Frontal cortex (tissue), 4 donors: ENCODE measurements at places on chromosomes 12 and 14. TPM values are rescaled to one million over a fixed set of nuclear protein-coding genes. Genes with fewer than 3 reads are reported as not detected.
A peak's percentile ranks its signal among the peaks of the same experiment; 100 is the strongest.

KRT79 gene
- not detected for total RNA-seq

DNA sequence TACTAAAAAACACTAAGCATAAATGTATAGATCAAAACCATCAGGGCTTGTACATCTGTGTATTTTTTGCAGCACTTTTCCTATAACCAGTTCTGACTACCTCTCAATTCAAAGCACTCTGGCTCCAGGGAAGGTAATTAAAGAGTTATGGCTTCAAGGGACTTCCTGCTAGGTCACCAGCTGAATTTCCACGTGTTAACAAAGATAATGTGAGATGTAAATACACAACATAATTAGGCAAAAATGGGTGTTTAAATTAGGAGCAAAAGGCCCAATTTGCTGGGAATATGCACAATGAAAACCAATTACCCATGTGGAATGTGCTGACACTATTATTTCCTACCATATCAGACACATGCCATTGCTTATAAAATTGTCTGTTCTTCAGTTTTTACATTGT lies 513.4 kb upstream of the FLRT2 start:
- DNase-seq, result no peak

DNA sequence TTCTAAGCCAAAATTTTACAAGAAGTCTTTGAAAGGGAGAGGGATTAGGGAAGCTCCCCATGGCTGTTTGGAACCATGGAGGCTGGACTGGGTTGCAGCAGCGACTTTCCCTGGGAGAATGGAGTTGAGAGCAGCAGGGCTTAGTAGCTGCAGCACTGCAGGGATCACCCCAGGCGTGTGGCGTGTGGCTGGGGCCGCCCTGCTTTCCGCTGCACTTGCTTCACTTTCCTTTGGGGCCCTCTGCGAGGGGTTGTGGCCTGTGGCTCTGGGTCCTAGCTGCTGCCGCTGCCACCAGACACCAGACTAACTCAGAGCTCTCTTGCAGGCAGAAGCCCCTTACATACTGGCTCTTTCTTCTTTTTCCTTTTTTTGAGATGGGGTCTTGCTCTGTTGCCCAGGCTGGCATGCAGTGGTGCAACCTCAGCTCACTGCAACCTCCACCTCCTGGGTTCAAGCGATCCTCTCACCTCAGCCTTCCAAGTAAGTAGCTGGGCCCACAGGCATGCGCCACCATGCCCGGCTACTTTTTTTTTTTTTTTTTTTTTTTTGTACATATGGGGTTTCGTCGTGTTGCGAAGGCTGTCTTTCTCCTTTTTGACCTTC lies 25.4 kb downstream of the CCDC62 start:
- no peak for DNase-seq

GRCh38 chr14:89615421-89615820 lies 198.4 kb upstream of the FOXN3 start:
- no peak for DNase-seq

DNA sequence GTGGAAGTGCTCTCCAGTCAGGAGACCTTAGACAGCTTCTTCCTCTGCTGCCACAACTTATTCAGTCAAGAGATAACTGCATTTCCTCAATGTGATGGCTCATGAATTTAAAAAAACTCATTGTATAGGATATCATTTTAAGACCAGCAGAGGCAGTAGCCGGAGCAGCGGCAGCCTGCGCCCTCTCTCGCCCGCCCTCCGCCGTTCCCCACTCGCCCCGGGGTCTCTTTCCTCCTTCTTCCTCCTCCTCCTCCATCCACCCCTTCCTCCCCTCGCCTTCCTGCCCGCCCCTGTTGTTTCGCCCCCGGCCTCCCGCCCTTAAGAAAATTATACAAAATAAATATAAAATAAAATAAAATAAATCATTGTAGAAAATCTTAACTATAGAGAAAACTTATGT lies 687.6 kb downstream of the FLRT2 start:
- DNase-seq, result no peak

AMHR2 gene
- total RNA-seq, result not detected

DNA sequence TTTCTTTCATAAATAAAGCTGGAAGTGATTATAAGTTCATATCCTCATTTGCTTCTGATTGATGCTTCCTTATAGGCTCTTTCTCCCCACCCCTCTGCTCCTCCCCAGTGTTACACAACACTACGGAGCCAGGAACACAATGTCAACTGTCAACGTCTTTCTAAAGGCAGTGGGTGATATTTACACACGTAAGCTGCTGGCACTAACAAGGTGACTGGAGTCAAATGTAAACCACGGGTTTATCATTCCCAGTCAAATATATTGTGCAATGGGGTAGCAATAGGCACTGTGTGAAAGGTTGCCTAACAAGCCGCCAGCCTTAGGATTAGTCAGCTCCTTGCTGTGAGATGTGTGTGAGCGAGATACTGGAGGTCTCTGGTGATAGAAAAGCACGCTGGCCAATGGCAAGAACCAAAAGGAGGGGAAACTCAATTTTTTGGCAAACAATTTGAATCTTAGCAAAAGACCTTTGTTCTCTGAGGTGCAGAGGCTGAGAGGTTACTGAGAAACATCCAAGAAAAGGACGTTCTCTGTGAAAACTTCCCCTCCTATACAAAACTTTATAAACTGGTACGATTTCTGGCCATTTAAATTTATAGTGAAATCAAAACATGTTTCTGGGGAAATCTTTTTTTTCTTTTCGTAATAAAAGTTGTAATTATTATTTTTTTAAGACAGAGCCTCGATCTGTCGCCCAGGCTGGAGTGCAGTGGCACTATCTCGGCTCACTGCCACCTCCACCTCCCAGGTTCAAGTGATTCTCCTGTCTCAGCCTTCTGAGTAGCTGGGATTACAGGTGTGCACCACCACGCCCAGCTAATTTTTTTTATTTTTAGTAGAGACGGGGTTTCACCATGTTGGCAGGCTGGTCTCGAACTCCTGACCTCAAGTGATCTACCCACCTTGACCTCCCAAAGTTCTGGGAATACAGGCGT lies 22.3 kb upstream of the HECTD1 start:
- DNase-seq, result peak; percentile 47

DNA sequence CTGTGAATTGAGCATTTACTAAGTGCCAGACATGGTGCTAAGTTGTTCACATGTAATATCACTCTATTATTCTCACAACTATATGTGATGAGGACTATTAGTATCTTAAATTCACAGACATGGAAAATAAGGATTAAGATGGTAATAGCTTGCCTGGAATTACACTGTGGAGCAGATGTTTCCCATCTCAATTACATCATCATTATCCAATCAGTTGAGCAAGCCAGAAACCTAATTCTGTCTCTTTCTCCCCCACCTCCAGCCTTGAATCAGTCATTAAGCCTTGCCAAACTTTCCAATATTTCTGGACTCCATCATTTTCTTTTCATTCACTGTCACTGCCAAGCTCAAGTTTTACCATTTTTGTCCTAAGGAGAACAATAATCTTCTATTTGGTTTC lies 287.8 kb upstream of the KITLG start:
- DNase-seq, result no peak

BHLHE41 gene
- total RNA-seq, result 0.41 TPM

DNA sequence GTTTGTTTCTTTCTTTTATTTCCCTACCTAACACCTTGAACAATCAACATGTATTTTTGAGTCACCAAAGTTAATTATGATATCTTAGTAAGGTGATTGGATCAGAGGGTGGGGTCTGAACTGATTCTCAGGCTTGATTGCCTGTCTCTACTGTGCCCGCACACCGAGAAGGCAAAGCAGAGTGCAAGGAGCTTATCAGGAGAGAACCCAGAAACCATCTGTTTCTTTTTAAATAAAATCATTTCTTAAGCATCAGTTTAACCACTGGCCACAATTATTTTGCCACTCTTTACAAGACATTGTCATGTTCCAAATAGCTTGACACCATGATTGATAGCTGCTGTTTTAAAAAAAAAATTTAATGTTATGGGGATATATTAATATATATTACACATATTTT lies 3.1 kb downstream of the GARIN2 start:
- DNase-seq, result no peak

- no peak for DNase-seq
These were observed 8.9 kb upstream of the FOXN3 start for GRCh38 chr14:89425931-89426330.

DNA sequence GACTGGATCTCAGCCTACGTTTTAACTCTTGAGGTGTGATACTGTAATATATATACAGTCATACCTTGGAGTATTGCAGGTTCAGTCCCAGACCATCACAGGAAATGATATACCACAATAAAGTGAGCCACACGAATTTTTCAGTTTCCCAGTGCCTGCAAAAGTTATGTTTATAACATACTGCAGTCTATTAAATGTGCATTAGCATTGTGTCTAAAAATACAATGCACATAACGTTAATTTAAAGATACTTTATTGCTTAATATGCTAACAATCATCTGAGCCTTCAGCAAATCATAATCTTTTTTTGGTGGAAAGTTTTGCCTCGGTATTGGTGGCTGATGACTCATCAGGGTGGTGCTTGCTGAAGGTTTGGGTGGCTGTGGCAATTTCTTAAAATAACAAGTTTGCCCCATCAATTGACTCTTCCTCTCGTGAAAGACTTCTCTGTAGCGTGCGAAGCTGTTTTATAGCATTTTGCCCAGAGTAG lies 18.9 kb downstream of the PYROXD1 start:
- DNase-seq, result no peak

- DNase-seq, result no peak
These were observed 155.5 kb upstream of the TMPO start for GRCh38 chr12:98359856-98360255.

DNA sequence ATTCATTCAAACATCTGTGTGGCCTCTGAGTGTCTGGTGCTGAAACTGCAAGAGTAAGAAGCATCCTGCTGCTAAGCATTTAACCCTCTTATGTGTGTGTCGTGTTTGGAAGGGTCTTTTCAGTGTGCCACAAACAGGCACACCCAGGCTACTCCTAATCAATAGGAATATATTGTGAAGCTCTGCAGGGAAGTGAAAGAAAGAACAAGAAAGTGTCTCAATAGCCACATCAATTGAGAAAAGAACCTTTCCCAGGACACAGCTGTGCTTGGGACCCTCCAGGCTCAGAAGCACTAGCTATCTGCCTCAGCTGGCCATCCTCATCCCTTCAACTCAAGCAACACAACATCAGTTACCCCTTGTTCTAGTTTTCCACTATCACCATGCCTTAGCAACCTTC lies 13.4 kb upstream of the KRAS start:
- DNase-seq, result no peak

DNA sequence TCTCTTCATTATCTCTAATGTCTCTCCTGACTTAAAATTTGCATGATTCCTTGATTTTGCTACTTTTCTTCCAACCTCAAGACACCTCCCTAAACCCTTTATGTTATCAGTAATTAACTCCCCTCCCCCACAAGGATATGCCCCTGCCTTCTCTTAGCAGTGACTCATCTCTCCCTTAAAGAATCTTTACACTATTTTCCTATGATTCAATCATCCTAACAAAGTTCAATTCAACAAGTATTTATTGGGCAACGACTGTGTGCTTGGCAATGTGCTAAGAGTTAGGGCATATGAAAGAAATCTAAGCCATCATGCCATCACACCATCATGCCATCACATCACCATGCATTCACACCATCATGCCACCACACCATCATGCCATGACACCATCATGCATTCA lies 80.1 kb downstream of the ANO2 start:
- no peak for DNase-seq

DNA sequence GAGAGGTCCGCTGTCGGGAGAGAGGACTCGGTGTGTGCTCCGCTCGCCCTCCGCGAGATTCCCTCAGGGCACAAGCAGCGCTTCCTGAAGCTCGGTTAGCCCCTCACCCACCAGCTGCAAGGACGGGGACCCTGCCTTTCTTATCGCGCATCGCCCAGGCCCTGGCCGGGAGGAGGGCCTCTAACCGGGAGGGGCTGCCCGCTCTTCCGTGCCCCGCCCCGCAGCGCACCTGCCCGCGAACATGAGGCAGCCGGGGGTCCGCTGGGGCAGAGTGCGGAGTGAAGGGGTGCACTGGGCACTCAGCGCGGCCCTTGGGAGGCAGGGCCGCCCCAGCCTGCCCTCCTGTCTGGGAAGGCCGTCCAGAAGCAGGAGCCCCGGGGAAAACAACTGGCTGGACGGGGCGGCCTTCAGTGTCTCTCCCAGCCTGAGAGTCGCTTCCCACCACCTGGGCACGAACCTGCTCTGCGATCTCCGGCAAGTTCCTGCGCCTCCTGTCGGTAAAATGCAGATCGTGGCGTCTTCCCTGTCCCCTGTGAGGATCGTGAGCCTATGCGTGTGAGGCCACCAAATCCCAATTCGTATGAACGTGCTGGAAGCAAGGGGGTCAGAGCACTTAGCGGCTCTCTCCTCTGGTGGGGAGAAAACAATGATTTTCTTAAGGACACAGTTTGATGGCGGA lies 28.0 kb upstream of the ADIPOR2 start:
- DNase-seq, result no peak

DNA sequence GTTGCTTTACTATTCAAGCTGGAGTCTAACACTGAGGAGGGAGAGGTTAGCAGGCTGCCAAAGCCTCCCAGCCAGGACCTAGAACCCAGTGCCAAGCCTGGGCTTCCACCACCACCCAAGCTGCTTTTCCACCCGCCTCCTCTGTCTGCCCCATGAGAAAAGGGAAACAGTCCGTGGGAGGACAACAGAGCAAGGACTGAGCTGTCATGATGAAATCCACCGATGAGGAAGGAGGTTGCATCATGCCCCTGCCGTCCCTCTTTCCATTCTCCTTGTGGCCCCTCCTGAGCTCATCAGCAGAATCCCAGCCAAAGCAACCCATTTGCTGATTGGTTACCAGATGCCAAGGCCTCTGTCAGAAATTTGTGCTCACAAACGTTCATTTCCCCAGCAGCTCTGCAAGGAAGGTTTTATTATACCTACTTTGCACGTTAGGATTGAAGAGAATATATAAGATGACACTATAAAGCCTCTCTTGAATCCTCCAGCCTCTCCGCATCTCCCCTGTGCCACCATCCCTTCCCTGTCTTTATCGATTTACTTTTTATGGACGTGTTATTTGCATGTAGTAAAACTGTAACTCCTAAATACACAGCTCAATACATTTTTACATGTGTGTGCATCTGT lies 6.3 kb upstream of the SERPINA1 start:
- no peak for DNase-seq

DNA sequence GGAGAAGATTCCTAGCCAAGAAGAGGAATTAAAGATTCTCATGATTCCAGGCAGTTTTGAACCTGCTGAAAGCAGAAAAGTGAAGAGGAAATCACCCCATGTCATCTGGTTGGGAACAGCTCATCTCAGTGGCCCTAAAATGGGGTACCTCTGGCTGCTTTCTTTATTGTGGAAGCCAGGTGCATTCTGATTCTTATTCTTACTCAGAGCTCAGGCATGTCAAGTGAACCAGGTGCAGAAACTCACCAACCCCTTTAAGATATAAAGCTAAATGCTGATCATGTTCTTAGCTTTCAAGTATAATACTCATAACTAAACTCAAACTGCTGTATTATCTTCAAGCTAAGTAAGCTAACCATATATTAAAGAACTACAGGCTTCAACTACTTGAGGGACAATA lies 253.9 kb upstream of the ARID2 start:
- DNase-seq, result no peak

GRCh38 chr12:95124106-95124505 lies 50.7 kb upstream of the NR2C1 start:
- no peak for DNase-seq

- no peak for DNase-seq
These were observed 316.1 kb upstream of the TBX3 start for GRCh38 chr12:115000038-115000437.

TRHDE gene
- 40.4 TPM for total RNA-seq

MGAT4C gene
- 72.2 TPM for total RNA-seq

PCED1B gene
- total RNA-seq, result 0.41 TPM

- no peak for DNase-seq
These were observed 43.5 kb downstream of the TSPAN9 start for GRCh38 chr12:3120701-3121100.
